ENCODE measurements at places on chromosomes 3 and 15.

GRCh38 chr15:95679847-95680582 is 650.5 kb upstream of the NR2F2 start:
- no peak for DNase-seq

GRCh38 chr3:48896936-48897335 is 1.7 kb downstream of the SLC25A20 start:
- no peak for DNase-seq

DNA sequence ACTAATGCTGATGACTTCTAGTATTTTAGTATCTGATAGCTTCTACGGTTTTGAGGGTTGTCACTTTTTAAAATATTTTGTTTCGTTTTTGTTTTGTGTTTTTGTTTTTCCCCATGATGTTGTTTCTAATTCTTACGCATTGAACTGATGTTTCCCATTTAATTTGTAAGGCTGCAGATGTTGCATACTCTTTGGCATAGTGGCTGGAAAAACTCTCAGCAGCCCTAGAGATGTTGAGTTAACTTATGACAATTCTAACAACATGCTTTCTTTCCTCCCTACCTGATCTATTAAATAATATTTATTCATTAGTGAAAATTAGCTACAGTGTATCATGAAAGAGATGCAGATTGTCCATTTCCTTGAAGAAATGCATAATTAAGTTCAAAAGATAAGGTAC is 559.3 kb upstream of the GRM7 start:
- no peak for DNase-seq

- DNase-seq, result no peak
Measured at GRCh38 chr3:68666429-68667136, 265.8 kb downstream of the TAFA4 start.

GRCh38 chr3:48155122-48155521 is 33.1 kb downstream of the CDC25A start:
- DNase-seq, result no peak

- DNase-seq, result no peak
Measured at GRCh38 chr15:38053205-38053604, 118.8 kb downstream of the TMCO5A start.

DNA sequence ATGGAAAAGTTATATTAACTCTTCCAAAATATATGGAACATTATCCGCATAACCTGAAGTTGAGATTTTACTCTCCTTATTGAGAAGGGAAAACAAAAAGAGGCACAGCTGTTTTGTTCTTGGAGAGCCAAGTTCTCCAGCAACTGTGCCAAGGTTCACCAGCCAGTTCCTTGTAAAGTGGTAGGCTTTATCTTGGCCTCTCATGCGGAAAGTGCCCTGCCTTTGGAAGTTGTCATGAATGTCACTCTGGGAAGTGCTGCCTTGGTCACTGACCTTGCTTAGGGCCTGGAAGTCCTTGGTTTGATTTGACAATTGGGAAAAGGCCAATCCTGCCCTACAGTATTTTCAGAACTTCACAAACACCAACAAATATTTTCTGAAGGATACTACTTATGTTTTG is 44.2 kb upstream of the THRB start:
- no peak for DNase-seq

GRCh38 chr3:120846073-120846472 is 61.9 kb upstream of the STXBP5L start:
- DNase-seq, result no peak

GRCh38 chr3:130826516-130827182 is 67.2 kb upstream of the ATP2C1 start:
- DNase-seq, result no peak

GRCh38 chr15:91974321-91974720 is 120.8 kb downstream of the SLCO3A1 start:
- no peak for DNase-seq

GRCh38 chr3:47496892-47497291 is 16.6 kb downstream of the ELP6 start:
- DNase-seq, result no peak

- no peak for DNase-seq
Measured at GRCh38 chr3:52915294-52915693, 17.9 kb upstream of the STIMATE start.

DNA sequence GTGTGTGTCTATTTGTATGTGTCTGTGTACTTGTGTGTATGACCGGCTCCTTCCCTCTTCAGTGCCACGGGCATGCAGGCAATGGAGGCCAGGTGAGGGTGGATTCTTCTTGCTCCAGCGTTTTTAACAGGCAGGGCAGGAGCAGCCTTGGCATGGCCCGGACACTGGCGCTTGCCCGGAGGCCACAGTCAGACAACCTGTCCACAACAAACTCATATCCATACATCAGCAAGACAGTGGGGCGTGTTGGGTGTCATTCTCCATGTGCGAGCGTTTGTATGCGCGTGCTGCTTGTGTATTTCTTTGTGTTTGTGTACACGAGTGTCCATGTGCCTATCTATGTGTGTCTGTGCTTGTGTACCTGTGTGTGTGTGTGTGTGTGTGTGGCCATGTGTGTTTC is 29.8 kb downstream of the PTH1R start:
- DNase-seq, result no peak

- DNase-seq, result no peak
Measured at GRCh38 chr3:133506215-133506901, 67.1 kb upstream of the CDV3 start.

- no peak for DNase-seq
Measured at GRCh38 chr15:36826948-36827347, 247.5 kb downstream of the CDIN1 start.

GRCh38 chr3:180755556-180755955 is 76.3 kb upstream of the CCDC39 start:
- DNase-seq, result no peak

DNA sequence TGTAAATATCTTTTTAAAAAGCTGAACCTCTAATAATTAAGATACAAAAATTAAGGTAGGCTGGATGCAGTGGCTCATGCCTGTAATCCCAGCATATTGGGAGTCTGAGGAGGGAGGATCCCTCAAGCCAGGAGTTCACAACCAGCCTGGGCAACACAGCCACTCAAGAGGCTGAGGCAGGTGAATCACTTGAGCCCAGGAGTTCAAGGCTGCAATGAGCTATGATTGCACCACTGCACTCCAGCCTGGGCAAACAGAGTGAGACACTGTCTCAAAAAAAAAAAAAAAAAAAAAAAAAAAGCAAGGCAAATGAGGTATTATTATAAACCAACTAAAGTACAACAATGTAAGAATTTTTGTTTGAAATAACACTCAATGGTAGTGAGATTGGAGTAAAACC is 47.6 kb downstream of the EFHB start:
- no peak for DNase-seq

DNA sequence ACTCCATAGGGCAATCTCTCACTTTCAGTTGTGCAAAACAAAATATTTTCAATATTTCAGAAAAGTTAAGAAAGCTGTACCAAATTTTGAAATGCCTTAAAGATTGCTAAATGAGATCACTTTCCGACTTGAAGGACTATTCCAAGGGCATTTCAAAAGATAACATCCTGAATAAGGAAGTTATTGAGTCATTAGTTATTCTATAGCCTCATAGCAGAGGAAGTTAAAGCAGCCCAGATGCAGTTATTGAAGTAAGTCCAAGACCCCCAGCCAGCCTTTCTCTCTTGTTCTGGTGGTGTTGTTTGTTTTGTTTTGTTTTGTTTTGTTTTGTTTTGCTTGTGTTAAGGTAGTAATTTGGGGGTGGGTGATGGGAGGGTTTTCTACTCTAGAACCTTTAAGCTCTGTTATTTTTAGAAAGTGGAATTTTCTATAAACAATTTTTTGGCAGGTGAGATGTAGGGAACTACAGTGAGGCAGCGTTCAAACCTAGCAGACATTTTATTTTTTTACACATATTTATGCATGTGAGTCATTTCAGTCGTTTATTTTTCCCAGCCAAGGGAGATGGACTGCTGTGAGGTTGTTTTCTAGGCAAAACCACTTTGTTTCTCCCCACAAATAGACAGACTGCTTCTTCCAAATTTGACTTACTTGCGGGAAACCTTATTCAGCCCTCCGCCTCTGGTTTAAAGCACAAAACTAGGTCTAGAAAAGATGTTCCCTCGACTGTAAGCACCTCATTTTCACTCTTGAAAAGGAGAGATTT is 216.3 kb upstream of the ARPP21 start:
- no peak for DNase-seq

All from ovary (tissue), 10 donors.